Left ventricle myocardium inferior (tissue), 1 donor: ENCODE measurements at places on chromosomes 3 and 15. TPM values are rescaled to one million over a fixed set of nuclear protein-coding genes. Genes with fewer than 3 reads are reported as not detected.

GRCh38 chr3:148146947-148147826 lies 550.5 kb upstream of the AGTR1 start:
- no peak for DNase-seq

GRCh38 chr3:41450416-41451231 lies 251.3 kb downstream of the CTNNB1 start:
- DNase-seq, result no peak

Gene GPR27
- total RNA-seq, result 7.3 TPM

- DNase-seq, result no peak
Observed at GRCh38 chr3:69108811-69109210, 13.6 kb downstream of the LMOD3 start.

Gene SYNPR
- 0.93 TPM for total RNA-seq

DNA sequence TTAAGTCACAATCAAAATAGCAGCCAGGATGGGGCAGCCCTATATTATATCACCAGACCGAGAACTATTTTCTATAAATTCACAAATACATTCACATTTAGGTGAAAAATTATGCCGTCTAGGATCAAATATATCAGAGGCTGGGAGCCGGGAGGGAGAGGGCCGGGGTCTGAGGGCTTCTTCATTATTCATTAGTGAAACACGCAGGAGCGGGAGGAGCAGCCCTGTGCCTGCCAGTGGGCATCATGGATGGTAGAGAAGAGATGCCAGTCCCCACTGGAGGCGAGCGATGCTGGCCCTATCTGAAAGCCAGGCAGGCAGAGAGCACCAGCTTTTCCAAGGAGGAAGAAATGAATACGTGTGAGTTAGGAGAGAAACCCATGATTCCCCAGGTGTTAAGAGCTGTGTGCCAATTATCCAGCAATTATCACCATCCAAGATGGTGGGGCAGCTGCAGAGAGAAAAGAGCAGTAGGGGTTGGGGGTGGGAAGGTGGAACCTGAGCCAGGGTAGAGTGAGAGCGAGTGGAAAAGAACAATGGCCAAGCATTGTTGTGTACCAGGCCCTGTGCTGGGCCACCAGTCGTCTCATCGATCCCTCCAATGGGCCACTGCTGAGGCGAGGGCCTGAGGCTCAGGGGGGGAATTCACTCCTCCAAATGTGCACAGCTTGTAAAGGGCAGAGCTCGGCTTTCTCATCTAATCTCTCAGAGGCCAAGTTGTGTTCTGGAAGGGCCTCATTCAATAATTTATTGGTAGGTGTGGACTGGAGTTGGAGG lies 261.3 kb upstream of the TLE3 start:
- DNase-seq, result no peak

- no peak for DNase-seq
Observed at GRCh38 chr3:29576181-29576580, 295.3 kb downstream of the RBMS3 start.

GRCh38 chr3:126319701-126320295 lies 37.4 kb downstream of the KLF15 start:
- DNase-seq, result no peak

Gene EOGT
- total RNA-seq, result 28.2 TPM

- no peak for DNase-seq
Observed at GRCh38 chr3:195236076-195236798, 34.7 kb downstream of the XXYLT1 start.

Gene SNURF
- 94.6 TPM for total RNA-seq
